ENCODE measurements at places on chromosomes 4 and X. TPM values are rescaled to one million over a fixed set of nuclear protein-coding genes. Genes with fewer than 3 reads are reported as not detected.

Gene RNF212
- not detected for total RNA-seq

Gene CENPE
- total RNA-seq: 36.5 TPM

Gene SERTM2
- total RNA-seq: not detected

Gene ZCCHC12
- not detected for total RNA-seq

Gene CASK
- total RNA-seq: 28.1 TPM

Gene FOXP3
- total RNA-seq: not detected

Gene SPANXN2
- total RNA-seq: not detected

Gene SUPT20HL2
- total RNA-seq: not detected

Gene KIF4A
- total RNA-seq: 24.3 TPM

Gene FHIP1A
- 0.58 TPM for total RNA-seq

Gene NEUROG2
- total RNA-seq: not detected

Gene HTN1
- not detected for total RNA-seq

Gene MPP1
- 19.4 TPM for total RNA-seq

Gene MAGEA12
- total RNA-seq: not detected

Gene TSPAN6
- total RNA-seq: 18.8 TPM

Gene THAP9
- 1.7 TPM for total RNA-seq

Gene RHOH
- not detected for total RNA-seq

Gene PRDM5
- total RNA-seq: 12.4 TPM

Gene BMX
- not detected for total RNA-seq

Gene CLDN2
- total RNA-seq: not detected

Gene DGKK
- total RNA-seq: not detected

Gene GASK1B
- total RNA-seq: 2.7 TPM

Gene GAGE12J
- total RNA-seq: not detected

Gene ADRA2C
- total RNA-seq: 0.42 TPM

Gene GK2
- not detected for total RNA-seq

Gene RASSF6
- not detected for total RNA-seq

Gene SLC25A31
- not detected for total RNA-seq

Gene BCORL1
- 13.8 TPM for total RNA-seq

Gene GATA1
- total RNA-seq: not detected

Gene TLR6
- total RNA-seq: 1.2 TPM

Gene PF4V1
- not detected for total RNA-seq

Gene F8A3
- total RNA-seq: 13.4 TPM

Gene RNF128
- 0.07 TPM for total RNA-seq

Gene NDP
- 0.19 TPM for total RNA-seq

Gene MAP9
- 12.1 TPM for total RNA-seq

Gene DTHD1
- total RNA-seq: not detected

Gene SPRY1
- 1.6 TPM for total RNA-seq

Gene FAM13A
- 11.1 TPM for total RNA-seq

Gene SMR3A
- total RNA-seq: not detected

Gene MSANTD1
- total RNA-seq: 0.35 TPM

Gene CXXC4
- total RNA-seq: not detected

Gene DKC1
- total RNA-seq: 55.6 TPM

Gene ETNPPL
- not detected for total RNA-seq

Gene CHM
- 27.0 TPM for total RNA-seq

Gene EXOC1L
- total RNA-seq: not detected

Gene CT83
- total RNA-seq: not detected

Gene SSX4B
- not detected for total RNA-seq

Gene TREX2
- total RNA-seq: 1.1 TPM

Gene RHOXF2
- total RNA-seq: not detected

Gene ESX1
- not detected for total RNA-seq

Gene HTN3
- not detected for total RNA-seq

Gene TSPAN7
- not detected for total RNA-seq

Gene STK32B
- 0.14 TPM for total RNA-seq

Gene LONRF3
- total RNA-seq: not detected

Gene CPZ
- 2.2 TPM for total RNA-seq

Gene TMPRSS11A
- not detected for total RNA-seq

Gene CRMP1
- total RNA-seq: not detected
